Lower lobe of right lung (tissue), 2 donors: ENCODE measurements at places on chromosomes 5 and 9. TPM values are rescaled to one million over a fixed set of nuclear protein-coding genes. Genes with fewer than 3 reads are reported as not detected.

DNA sequence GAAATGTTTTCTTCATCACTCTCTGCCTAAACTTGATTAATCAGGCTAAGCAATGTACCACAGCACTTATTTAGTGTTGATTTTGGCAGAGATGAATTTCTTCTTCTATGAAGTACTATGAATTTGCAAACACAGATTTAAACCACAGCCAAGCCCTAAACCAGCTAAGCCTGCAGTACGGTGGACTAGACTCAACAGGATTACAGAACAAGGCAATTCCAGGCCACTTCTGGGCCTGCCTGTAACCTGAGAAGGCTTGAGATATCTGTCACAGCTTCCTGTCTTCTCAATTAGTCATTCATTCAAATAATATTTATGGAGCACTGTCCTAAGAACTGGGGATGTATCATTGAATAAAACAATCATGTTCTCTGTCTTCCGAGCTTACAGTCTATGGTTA, 32.4 kb upstream of the CAST start:
- H3K36me3 ChIP-seq = no peaks in the 10 kb centered on the region
- peak overlapping the region; percentile 6 for H3K27ac ChIP-seq
- H3K4me1 ChIP-seq = no peaks in the 10 kb centered on the region
- H3K4me3 ChIP-seq = no peak overlapping the region
- DNase-seq = no peak

- no peak overlapping the region for H3K4me3 ChIP-seq
- no peak overlapping the region for H3K27ac ChIP-seq
- no peaks in the 10 kb centered on the region for H3K4me1 ChIP-seq
- no peaks in the 10 kb centered on the region for H3K27me3 ChIP-seq
These were observed 89.7 kb upstream of the PCSK1 start for GRCh38 chr5:96522635-96523355.

The AJM1 gene
- total RNA-seq = 3.5 TPM

GRCh38 chr5:56262279-56262678, 29.1 kb upstream of the ANKRD55 start:
- H3K27me3 ChIP-seq = no peaks in the 10 kb centered on the region
- H3K27ac ChIP-seq = no peak overlapping the region
- H3K4me1 ChIP-seq = no peaks in the 10 kb centered on the region
- no peak for DNase-seq
- H3K36me3 ChIP-seq = no peaks in the 10 kb centered on the region

DNA sequence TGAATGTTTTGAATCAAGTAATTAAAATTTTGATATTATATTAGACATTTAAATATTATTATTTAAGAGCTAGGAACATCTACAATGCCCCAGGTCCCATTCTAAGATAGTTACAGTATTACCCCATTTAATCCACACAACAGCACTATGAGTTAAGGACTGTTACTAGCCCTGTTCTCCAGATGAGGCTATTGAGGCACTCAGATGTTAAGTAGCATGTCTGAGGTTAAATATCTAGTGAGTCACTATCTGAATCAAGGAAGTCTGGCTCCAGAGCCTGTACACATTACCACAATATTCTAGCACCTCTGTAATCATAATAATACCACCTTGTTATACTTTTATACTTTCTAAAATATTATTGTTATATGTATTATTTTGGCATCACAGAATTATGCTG, 304.6 kb downstream of the PDE4D start:
- H3K27ac ChIP-seq = no peak overlapping the region
- no peak for DNase-seq
- H3K27me3 ChIP-seq = no peaks in the 10 kb centered on the region
- no peak overlapping the region for H3K4me3 ChIP-seq
- H3K4me1 ChIP-seq = no peaks in the 10 kb centered on the region

GRCh38 chr5:78985725-78986223, 664 bp upstream of the ARSB start:
- H3K36me3 ChIP-seq = no peaks in the 10 kb centered on the region
- peak overlapping the region; percentile 79 for H3K4me3 ChIP-seq
- no peaks in the 10 kb centered on the region for H3K27me3 ChIP-seq
- peaks cover 11% of the 10 kb centered on the region for H3K4me1 ChIP-seq
- peak; percentile 49 for DNase-seq

DNA sequence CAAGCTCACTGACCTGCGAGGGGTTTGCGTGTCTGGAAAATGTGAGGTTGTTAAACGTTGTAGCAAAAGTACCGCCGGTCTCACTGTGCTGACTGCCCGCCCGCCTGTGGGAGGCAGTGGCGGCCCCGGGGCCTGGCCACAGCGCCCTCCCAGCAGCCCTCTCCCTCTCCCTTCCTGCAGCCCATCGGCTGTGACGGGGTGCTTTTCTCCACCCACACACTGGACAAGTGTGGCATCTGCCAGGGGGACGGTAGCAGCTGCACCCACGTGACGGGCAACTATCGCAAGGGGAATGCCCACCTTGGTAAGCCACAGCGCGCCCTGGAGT, 6.2 kb downstream of the ADAMTSL2 start:
- no peaks in the 10 kb centered on the region for H3K27me3 ChIP-seq
- H3K27ac ChIP-seq = peak overlapping the region; percentile 74
- H3K36me3 ChIP-seq = no peaks in the 10 kb centered on the region
- H3K4me1 ChIP-seq = peaks cover 55% of the 10 kb centered on the region
- no peak overlapping the region for H3K4me3 ChIP-seq

The IFNA13 gene
- 1.1 TPM for total RNA-seq

The BSPRY gene
- total RNA-seq = 8.4 TPM

DNA sequence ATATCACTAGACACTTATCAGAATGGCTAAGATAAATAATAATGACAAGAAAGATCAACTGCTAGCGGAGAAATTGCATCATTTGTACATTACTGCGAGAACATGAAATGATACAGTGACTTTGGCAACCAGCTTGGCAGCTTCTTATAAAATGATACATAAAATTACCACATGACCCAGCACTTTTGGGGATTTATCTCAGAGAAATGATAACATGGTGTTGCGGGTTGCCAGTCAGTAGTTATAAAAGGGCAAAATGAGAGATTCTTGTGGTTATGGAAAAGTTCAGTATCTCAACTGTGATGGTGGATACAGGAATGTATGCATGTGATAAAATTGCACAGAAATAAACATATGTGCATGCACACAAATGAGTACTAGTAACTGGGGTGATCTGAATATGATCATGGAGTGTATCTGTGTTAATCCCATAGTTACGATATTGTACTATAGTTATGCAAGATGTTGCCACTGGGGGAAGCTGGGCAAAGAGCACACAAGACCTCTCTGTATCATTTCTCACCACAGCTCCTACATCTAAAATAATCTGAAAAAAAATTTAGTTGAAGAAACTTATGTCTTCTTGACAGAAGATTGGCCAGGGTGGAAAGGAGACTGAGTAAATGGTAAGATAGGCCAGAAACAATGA, 128.9 kb downstream of the NXNL2 start:
- H3K4me1 ChIP-seq = no peaks in the 10 kb centered on the region
- H3K27ac ChIP-seq = no peak overlapping the region
- DNase-seq = no peak
- no peaks in the 10 kb centered on the region for H3K36me3 ChIP-seq

DNA sequence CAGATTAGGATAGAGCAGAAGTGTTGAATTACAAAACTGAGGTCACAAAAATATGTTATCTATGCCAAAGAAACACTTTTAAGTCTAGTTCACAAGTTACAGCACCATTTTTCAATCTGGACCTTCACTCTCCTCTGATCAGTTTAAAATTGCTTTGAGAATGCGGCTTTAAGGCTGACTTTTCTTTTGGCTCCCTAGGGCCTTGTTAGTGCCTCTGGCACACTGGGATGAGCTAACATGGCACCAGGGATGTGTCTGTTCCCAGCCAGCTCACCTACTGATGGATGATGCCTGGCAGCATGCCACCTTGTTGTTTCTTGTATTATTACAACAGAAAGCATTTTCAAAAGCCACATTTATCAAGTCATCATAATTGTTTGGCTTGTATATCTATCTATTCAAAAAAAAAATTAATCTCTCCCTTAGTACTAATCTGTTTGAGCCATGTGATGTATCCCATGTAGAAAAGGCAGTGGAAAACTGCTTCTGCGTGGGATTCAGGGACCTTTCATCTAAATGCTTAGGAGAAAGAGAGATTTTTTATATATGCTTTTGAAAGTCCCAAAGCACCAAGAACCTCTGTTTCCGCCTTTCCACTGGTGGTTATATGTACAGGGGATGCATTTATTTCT, 46.6 kb downstream of the ADAMTSL1 start:
- H3K27ac ChIP-seq = no peak overlapping the region
- H3K36me3 ChIP-seq = no peaks in the 10 kb centered on the region
- no peaks in the 10 kb centered on the region for H3K27me3 ChIP-seq
- no peaks in the 10 kb centered on the region for H3K4me1 ChIP-seq
- DNase-seq = no peak

The SLC23A1 gene
- 1.4 TPM for total RNA-seq

DNA sequence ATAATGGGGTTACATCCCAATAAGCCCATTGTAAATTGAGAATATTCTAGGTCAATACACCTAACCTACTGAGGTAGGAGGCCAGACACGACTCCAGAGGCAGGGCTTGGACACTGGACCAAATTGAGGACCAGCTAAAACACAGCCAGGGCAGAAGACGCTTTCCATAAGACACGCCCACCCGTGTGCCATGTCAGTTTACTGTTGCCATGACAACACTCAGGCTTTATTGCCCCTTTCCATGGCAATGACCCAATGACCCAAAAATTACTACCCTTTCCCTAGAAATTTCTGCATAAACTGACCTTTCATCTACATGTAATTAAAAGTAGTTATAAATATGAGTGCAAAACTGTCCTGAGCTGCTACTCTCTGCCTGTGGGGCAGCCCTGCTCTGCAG, 31.5 kb downstream of the SLC22A4 start:
- no peaks in the 10 kb centered on the region for H3K36me3 ChIP-seq
- no peak for DNase-seq
- H3K27me3 ChIP-seq = no peaks in the 10 kb centered on the region
- H3K27ac ChIP-seq = no peak overlapping the region
- H3K4me3 ChIP-seq = no peak overlapping the region
- H3K4me1 ChIP-seq = no peaks in the 10 kb centered on the region

- no peaks in the 10 kb centered on the region for H3K27me3 ChIP-seq
- H3K4me1 ChIP-seq = peaks cover 57% of the 10 kb centered on the region
- H3K27ac ChIP-seq = no peak overlapping the region
- H3K36me3 ChIP-seq = peaks cover 20% of the 10 kb centered on the region
- H3K4me3 ChIP-seq = no peak overlapping the region
- no peak for DNase-seq
These were observed 3.4 kb downstream of the NTMT1 start for GRCh38 chr9:129629251-129629820.

DNA sequence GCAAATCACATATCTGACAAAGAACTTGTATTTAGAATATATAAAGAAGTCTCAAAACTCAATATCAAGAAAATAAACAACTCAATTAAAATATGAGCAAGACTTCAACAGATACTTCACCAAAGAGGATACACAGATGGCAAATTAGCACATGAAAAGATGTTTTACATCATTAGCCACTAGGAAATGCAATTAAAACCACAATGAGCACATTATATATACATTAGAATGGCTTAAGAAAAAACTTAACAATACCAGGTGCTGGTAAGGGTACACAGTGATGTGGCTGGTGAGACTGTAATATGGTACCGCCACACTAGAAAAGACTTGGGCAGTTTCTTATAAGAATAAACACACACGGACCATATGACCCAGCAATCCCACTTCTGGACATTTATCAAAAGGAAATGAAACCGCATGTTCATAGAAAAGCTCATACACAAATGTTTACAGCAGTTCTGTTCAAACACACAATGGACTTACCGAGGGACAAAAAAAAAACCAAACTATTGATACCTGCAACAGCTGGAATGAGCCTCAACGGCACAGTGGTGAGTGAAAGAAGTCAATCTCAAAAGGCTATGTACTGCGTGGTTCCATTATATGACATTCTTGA, 27.6 kb downstream of the SEMA4D start:
- no peak overlapping the region for H3K27ac ChIP-seq
- no peaks in the 10 kb centered on the region for H3K27me3 ChIP-seq
- H3K36me3 ChIP-seq = no peaks in the 10 kb centered on the region
- DNase-seq = no peak
- H3K4me1 ChIP-seq = peaks cover 26% of the 10 kb centered on the region

- no peaks in the 10 kb centered on the region for H3K4me1 ChIP-seq
- H3K4me3 ChIP-seq = no peak overlapping the region
- H3K27ac ChIP-seq = no peak overlapping the region
- H3K27me3 ChIP-seq = no peaks in the 10 kb centered on the region
These were observed 366.1 kb downstream of the DMRT2 start for GRCh38 chr9:1416261-1416660.
